ENCODE measurements at places on chromosomes 7 and 10.

GRCh38 chr7:154844499-154844898 is 158.4 kb downstream of the PAXIP1 start:
- H3K36me3 ChIP-seq = no peaks in the 10 kb centered on the region
- peaks cover 7% of the 10 kb centered on the region for H3K27me3 ChIP-seq
- no peak overlapping the region for H3K4me3 ChIP-seq
- no peak for DNase-seq
- H3K27ac ChIP-seq = no peak overlapping the region

GRCh38 chr10:22435650-22436049 is 90.4 kb downstream of the SPAG6 start:
- peaks cover 21% of the 10 kb centered on the region for H3K4me1 ChIP-seq
- H3K4me3 ChIP-seq = no peak overlapping the region
- no peaks in the 10 kb centered on the region for H3K27me3 ChIP-seq
- H3K27ac ChIP-seq = peak overlapping the region; percentile 97
- H3K36me3 ChIP-seq = no peaks in the 10 kb centered on the region
- no peak for DNase-seq

DNA sequence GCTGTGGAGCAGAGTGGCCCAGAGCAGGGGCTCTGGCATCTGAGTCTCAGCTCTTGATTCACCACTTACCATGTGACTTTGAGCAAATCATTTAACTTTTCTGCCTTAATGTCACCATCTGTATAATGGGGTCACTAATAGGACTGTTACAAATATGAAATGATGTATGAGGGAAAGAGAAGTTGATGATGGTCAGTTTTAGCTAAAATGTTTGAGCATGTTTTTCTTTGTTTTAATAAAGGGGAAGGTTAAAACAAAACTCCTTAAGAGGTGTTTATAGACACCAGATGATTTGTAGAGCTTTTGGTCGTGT is 81.0 kb downstream of the CCNY start:
- H3K36me3 ChIP-seq = no peaks in the 10 kb centered on the region
- peaks cover 49% of the 10 kb centered on the region for H3K4me1 ChIP-seq
- H3K4me3 ChIP-seq = no peak overlapping the region
- no peak for DNase-seq
- H3K27me3 ChIP-seq = no peaks in the 10 kb centered on the region

DNA sequence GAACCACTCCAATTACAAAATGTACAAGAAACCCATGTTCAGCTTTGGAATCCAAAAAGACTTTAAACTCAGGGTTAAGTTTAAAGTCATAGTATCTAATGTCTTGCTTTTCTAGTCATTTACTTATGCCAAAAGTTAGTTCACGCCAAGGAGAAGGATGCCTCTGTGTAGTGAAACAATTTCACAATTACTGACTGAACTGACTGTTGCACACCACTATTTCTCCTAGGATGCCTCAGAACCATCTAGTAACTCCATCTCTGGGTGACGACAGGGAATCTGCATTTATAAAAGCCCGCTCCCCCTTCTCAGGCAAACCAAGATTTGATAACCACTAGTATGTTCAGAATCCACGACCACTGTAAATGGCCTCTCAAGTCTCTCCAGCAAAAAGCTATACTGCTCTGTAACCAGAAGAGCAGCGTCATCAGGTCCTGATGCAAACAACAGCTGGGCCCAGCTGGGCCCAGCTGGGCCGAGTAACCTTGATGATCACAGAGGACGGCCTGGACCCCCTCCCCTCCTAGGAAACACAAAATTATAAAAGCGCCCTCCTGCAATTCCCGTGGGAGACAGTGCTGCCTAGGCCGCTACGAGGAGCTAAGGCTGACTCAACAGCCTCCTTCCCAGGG is 680 bp upstream of the ADO start:
- H3K36me3 ChIP-seq = peaks cover 2% of the 10 kb centered on the region
- no peaks in the 10 kb centered on the region for H3K27me3 ChIP-seq
- H3K27ac ChIP-seq = peak overlapping the region; percentile 99
- peaks cover 18% of the 10 kb centered on the region for H3K4me1 ChIP-seq
- peak overlapping the region; percentile 98 for H3K4me3 ChIP-seq

GRCh38 chr10:116253716-116254115 is 19.3 kb downstream of the GFRA1 start:
- no peaks in the 10 kb centered on the region for H3K36me3 ChIP-seq
- H3K4me1 ChIP-seq = no peaks in the 10 kb centered on the region
- peaks cover 7% of the 10 kb centered on the region for H3K27me3 ChIP-seq
- no peak for DNase-seq
- no peak overlapping the region for H3K4me3 ChIP-seq

GRCh38 chr7:122056977-122057376 is 87.1 kb downstream of the AASS start:
- no peak overlapping the region for H3K27ac ChIP-seq
- H3K4me3 ChIP-seq = no peak overlapping the region
- H3K27me3 ChIP-seq = no peaks in the 10 kb centered on the region
- no peaks in the 10 kb centered on the region for H3K36me3 ChIP-seq
- no peaks in the 10 kb centered on the region for H3K4me1 ChIP-seq
- DNase-seq = no peak

DNA sequence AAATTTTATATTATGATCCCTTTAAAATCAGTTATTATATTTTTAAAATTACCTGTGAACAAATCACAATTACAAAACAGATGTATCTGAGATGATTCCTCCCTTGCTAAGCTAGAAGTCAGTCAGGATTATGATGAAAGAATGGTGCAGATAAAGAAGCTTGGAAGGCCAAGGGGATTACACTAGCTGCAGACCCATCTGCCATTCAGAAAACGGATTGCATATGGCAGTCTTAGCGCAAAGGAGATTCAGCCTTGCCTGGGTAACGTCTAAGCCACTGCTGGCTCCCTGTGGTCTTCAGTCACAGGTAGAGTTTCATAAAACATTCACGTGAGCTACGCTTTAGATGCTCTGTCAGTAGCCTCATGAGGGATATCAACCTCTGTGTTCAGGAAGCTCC is 222.2 kb downstream of the POU6F2 start:
- no peaks in the 10 kb centered on the region for H3K27me3 ChIP-seq
- H3K27ac ChIP-seq = no peak overlapping the region
- no peaks in the 10 kb centered on the region for H3K4me1 ChIP-seq
- no peak for DNase-seq

DNA sequence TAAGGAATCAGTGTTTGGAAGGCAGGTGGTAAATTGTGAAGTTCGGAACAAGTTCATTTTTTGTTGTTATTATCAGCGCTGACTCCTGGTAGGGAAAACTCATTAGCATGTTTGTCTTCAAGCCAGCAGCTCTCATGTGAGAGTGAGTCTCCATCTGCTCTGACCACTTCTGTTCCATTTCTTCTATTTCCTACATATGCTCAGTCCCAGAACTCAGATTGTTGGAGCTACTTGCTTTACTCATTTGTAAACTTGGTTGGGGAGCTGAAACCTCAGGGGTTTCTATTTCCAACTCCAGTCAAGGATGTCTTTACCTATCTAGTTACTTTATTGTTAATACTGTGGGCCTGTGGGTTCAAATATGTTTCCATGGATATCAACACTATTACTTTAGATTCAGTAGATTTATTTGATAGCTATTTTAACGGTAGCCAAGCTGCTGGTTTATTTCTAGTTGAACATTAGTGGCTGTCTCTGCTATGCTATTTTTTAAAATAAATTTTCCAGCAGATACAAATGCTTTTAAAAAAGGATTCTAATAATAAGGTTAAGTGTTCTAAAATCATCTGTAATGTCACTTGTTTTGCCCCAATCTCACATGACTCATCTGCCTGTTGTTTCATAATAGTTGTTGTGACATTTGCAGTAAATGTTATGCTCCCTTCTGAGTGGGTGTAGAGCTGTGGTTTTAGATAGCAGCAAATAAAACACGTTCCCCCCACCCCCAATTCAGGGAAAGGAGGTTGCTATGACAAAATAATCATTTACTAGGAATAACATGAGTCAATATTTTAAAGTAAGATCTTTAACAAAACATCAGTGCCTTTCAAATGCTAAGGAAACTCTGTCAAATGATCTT is 143.3 kb downstream of the HDAC9 start:
- H3K27ac ChIP-seq = peak overlapping the region; percentile 30
- H3K4me1 ChIP-seq = no peaks in the 10 kb centered on the region
- no peak overlapping the region for H3K4me3 ChIP-seq
- no peaks in the 10 kb centered on the region for H3K27me3 ChIP-seq
- peaks cover 26% of the 10 kb centered on the region for H3K36me3 ChIP-seq
- DNase-seq = no peak

- H3K4me1 ChIP-seq = peaks cover 21% of the 10 kb centered on the region
- H3K27ac ChIP-seq = peak overlapping the region; percentile 68
- H3K36me3 ChIP-seq = peaks cover 22% of the 10 kb centered on the region
- H3K27me3 ChIP-seq = no peaks in the 10 kb centered on the region
Measured at GRCh38 chr10:14507176-14507575, 176.5 kb upstream of the FRMD4A start.

- no peak overlapping the region for H3K4me3 ChIP-seq
- peaks cover 5% of the 10 kb centered on the region for H3K4me1 ChIP-seq
- DNase-seq = no peak
Measured at GRCh38 chr7:154911862-154912455, 91.0 kb downstream of the PAXIP1 start.

- no peak overlapping the region for H3K27ac ChIP-seq
- H3K4me3 ChIP-seq = no peak overlapping the region
- H3K4me1 ChIP-seq = peaks cover 3% of the 10 kb centered on the region
Measured at GRCh38 chr10:21039721-21040120, 142.6 kb upstream of the NEBL start.

DNA sequence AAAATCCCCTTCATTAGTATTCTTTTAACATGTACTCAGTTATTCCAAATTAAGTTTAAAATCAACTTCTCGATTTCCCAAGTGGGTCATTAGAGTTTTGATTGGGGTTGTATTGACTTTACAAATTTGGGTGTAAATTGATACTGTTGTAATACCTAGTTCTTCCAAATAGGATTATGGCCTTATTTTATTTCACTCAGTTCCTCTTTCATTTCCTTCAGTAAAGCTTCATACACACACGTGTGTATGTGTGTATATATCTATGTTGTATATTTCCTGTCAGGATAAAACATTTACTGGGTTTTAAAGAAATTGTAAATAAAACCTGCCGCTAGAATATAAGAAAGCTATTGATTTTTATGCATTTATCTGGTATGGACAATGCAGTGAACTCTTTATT is 15.9 kb downstream of the YME1L1 start:
- peaks cover 5% of the 10 kb centered on the region for H3K4me1 ChIP-seq
- no peak overlapping the region for H3K27ac ChIP-seq

- no peak overlapping the region for H3K4me3 ChIP-seq
- DNase-seq = peak; percentile 35
- H3K27ac ChIP-seq = peak overlapping the region; percentile 80
- peaks cover 19% of the 10 kb centered on the region for H3K36me3 ChIP-seq
- peaks cover 40% of the 10 kb centered on the region for H3K4me1 ChIP-seq
Measured at GRCh38 chr10:11515596-11516430, 95.6 kb downstream of the USP6NL start.

DNA sequence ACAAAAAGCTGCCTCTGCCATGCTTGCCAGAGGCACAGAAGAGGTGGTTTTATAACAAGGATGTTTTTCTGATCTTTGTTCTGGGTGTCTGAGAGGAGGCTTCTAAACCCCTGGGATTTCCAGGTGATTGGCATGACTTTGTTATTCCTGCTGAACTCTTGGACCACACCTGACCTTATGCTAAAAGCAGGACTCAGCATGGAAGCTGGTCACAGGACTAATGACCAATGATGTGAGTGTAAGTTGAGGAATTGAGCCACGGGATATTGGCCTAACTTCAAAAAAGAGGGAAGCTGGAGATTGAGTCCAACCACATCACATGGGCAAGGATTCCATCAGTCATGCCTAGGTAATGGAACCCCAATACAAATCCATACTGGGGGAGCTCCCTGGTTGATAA is 437.9 kb downstream of the POM121L12 start:
- no peaks in the 10 kb centered on the region for H3K36me3 ChIP-seq
- H3K27ac ChIP-seq = no peak overlapping the region
- no peaks in the 10 kb centered on the region for H3K4me1 ChIP-seq
- H3K27me3 ChIP-seq = no peaks in the 10 kb centered on the region
- no peak for DNase-seq

DNA sequence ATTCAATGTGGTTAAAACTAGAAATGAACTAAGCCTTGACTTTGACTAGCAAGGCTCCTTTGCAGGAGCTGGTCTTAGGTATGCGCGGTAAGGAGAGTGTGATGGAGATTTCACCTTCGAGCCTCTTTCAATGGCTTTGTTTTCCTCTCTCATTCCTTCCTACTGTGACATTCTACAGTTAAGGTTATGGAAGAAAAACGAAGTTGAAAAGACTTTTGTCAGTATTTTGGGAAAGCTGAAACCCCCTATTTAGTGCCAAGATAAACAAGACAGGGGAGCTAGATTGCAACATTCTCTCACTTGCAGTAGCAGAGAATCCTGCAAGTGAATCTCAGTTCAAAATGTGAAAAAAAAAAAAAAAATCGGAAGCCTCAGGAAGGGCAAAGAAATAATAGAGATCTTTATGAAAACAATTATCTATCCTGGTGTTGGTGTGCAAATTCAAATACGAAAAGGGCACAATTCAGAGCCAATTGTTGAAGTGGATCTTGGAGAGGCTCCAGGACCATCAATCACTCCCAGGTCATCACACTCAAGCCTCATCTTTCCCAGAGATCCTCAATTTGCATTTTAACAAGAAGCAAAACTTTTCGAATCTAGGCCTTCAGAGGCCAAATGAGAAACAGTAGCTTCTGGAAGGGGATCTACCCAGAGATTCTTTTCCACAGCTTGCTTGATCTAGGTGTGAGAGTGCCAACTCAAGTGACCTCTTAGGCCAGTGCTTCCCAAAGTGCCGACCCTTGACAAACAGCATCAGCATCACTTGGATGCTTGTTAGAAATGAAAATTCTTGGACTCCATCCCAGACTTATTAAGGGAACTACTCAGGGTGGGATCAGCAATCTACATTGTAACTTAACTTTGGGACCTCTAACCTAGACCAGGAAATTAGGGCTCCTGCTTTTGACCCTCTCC is 163.8 kb downstream of the INHBA start:
- H3K36me3 ChIP-seq = no peaks in the 10 kb centered on the region
- no peak overlapping the region for H3K27ac ChIP-seq
- H3K27me3 ChIP-seq = peaks cover 5% of the 10 kb centered on the region

- H3K4me1 ChIP-seq = no peaks in the 10 kb centered on the region
- DNase-seq = no peak
- peaks cover 3% of the 10 kb centered on the region for H3K27me3 ChIP-seq
- no peak overlapping the region for H3K27ac ChIP-seq
- H3K36me3 ChIP-seq = no peaks in the 10 kb centered on the region
Measured at GRCh38 chr7:249989-250388, 40.0 kb upstream of the FOXL3 start.

Measured in memory B cell (primary cell).